ENCODE measurements at places on chromosomes 7 and 10. TPM values are rescaled to one million over a fixed set of nuclear protein-coding genes. Genes with fewer than 3 reads are reported as not detected.

STEAP2 gene
- polyA plus RNA-seq: 4.1 TPM

CPXM2 gene
- polyA plus RNA-seq: 1.8 TPM

FAM237B gene
- polyA plus RNA-seq: not detected

TMEM270 gene
- not detected for polyA plus RNA-seq

DNA sequence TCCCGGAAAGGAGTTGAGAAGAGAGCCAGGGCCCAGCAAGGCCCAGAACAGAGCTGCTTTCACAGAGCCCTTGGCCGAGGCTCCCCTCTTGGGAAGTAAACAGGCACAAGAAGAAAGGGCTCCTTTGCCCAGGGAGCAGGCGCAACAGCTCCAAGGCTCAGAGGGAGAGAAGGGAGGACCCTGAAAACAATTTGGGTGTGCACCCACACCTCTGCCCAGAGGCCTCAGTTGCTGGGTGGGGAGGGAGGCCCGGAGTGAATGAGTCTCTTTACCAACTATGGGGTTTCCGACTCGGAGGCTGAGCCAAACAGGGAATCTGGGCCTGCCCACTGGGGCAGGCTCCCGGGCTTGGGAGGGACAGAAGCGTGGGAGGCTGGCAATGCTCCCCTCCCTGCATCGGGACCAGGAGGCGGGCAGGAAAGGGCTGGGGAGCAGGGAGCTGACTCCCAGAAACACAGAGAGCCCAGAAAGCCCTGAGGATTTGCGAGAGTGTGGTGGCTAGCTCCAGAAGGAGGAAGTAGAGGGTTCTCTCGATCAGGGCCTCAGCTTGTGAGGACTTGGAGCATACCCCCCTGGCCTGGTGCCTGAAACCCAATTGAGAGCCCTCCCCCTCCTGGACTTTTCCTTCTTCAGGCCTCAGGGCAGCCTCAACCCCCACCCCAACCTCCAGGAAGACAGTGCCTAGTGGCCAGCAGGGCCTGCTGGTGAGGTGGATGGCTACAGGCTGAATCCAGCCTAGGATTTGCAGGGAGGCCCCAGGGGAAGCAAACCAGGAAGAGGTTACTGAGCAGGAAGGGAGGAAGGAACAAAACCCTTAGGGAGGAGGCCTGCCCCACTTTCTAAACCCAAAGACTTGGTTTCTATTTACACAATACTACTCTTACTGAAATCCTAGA is 6.2 kb downstream of the C10orf105 start:
- DNase-seq: peak; percentile 88

DNA sequence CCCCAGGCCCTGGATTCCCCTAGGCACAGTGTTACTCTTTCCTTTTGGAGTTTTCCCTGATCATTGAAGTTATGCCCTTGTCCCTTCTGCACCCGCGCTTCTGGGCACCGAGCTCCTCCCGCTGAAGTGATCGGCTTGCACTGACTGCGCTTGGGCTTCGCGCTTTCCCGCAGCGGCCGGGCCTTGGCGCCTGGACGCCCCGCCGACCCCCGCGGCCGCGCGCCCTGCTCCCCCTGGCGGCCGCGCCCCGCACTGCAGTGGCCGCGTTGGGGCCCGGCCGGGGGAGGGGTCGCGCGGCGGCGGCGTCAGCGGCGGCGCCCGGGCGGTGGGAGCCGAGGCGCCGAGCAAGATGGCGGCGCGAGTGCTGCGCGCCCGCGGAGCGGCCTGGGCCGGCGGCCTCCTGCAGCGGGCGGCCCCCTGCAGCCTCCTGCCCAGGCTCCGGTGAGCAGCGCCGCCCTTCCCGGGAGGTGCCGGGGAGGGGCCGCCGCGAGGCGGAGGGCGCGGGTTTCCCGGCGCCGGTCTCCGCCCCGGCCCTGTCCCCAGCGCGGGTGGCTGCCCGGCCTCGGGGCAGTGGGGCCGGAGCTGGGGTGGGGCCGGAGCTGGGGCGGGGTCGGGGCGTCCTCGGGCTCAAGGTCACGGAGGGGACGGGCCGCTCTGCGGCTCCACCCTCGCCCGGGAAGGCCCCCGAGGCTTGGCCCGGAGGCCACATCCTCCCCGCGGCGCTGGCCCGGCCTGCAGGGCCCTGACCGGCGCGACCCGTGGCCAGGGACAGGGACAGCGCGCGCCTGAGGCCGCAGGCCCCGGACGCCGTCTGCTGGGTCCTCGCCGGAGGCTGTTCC is at the start of gene NIPSNAP2:
Gene NIPSNAP2, plus strand, starts transcription at position 325 of the 839 bp plus-strand sequence. Its CDS starts 25 bp downstream, at position 350.
- DNase-seq: peak; percentile 91

GRCh38 chr10:135601-136464 is 578 bp downstream of the ZMYND11 start:
- peak; percentile 81 for DNase-seq

DNA sequence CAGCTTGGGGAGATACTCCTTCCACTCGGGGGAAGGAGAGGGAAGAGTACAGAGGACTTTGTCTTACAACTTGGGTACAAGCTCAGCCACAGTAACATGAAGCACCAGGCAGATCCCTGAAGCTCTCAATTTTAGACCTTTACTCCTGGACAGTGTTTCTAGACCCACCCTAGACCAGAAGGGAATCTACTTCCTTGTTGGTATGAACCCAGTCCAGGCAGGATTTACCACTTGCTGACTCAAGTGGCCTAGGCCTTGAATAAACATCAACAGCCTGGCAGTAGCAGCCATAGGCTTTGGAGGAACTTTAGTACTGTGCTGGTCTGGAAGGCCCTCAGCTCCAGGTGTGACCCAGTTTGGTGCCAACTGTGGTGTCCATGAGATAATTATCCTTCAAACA is 173.1 kb downstream of the ADRA2A start:
- no peak for DNase-seq

- no peak for DNase-seq
Observed at GRCh38 chr7:728602-729001, 1.5 kb upstream of the PRKAR1B start.

DNA sequence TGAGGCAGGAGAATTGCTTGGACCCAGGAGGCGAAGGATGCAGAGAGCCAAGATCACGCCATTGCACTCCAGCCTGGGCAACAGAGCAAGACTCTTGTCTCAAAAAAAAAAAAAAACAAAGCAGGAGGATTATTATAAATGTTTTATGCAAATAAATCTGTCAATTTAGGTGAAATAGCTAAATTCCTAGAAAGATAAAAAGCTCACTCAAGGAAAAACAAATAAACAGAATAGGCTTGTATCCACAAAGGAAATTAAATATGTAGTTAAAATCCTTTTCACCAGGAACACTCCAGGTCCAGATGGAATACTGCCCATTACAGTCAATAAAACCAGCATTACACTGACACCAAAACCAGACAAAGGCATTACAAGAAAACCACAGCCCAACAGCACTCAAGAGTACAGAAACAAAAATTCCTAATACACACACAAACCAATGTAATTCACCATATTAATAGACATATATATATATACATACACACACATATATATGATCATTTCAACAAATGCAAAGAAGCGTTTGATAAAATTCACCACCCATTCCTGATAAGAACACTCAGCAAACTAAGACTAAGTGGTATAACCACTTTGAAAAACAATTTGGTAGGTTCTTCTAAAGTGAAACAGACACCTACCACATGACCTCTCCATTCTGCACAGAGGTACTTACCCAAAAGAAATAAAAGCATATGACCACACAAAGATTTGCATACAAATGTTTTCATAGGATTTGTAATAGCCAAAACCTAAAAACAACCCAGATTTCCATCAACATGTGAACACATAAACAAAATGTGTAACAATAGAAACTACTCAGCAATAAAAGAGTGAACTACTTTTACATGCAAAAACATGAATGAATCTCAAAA is 38.8 kb downstream of the ABI1 start:
- no peak for DNase-seq

DNA sequence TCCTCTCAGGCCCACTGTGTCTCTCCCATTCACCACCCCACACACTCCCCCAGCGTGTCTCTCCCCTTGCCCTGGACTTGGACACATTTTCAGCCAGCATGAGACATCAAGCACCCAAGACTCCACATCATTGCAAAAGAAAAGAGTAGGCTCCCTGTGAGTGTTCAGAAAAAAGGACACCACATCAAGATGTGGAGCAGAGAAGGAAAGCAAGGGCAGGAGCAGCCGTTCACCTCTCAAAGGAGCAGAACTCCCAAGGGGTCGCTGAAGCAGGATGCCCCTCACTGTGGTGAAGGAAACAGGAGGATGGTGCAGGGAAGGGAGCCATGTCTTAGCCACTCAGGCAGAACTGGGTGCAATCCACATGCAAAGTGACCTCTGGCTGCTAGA is 89.9 kb upstream of the MACROH2A2 start:
- no peak for DNase-seq

DNA sequence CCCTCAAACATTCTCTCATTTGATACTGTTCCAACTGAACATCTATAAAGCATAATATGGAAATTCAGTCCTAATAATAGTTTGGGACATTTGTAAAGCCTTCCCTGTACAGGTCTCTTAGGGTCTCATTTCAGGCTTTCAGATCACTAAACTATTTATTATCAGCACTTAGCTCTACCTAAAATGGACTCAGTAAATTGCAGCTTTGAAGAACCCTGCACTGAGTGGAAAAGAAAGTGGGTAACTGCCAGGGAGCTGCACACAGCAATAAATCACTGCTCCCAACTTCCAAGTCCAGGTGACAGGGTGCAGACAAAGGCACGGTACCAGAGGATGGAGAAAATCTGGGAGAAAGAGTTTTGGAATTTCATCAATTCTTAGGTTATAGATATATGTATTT is 164.9 kb upstream of the AOAH start:
- no peak for DNase-seq

All from heart left ventricle (tissue), 16 donors.